Pulmonary artery endothelial cell (primary cell): ENCODE measurements at places on chromosomes 16 and 17.

GRCh38 chr17:352421-353212 is at the start of gene RPH3AL:
Gene RPH3AL, minus strand, starts transcription at chr17:352807. Its CDS starts 25,264 bp downstream, at chr17:327543.
- DNase-seq = no peak

GRCh38 chr17:48910370-48910769 is 2.2 kb downstream of the UBE2Z start:
- DNase-seq = no peak

DNA sequence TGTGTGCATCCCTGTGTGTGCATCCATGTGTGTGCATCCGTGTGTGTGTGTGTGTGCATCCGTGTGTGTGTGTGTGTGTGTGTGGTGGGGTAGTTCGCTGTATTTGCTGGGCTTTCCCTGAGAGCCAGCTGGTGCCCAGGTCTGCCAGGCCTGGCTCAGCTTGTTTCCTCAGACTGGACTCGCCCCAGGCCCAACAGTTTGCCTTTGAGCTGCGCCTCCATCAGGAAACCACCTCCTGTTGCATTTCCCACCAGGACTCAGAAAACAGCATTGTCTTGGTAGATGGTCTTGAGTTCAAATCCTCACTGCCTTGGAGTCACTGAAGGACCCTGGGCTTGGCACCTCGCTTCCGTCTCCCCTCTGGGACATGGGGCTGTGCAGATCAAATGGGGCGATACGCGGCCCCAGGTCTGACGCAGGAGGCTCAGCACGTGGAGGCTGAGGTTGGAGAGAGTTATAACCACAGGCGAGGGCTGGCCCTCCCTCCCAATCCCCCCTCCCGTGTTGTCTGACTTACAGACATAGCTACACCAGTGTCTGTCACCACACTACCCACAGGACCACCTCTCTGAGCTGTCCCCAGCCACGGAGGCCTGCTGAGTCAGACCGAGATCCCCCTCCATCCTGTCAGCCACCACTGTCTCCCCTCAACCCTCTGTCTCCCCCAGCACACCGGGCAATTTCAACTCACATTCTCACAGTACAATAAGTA is 4.7 kb downstream of the ITGAE start:
- no peak for DNase-seq

- no peak for DNase-seq
Measured at GRCh38 chr17:55484575-55484974, 26.7 kb downstream of the SMIM36 start.

- DNase-seq = no peak
Measured at GRCh38 chr16:66849021-66849420, 4.8 kb downstream of the CA7 start.

GRCh38 chr16:50838165-50838564 is 96.3 kb downstream of the CYLD start:
- no peak for DNase-seq

GRCh38 chr17:8747742-8748141 is 3.1 kb upstream of the CCDC42 start:
- no peak for DNase-seq

- no peak for DNase-seq
Measured at GRCh38 chr16:48384520-48385252, 527 bp downstream of the SIAH1 start.

GRCh38 chr17:60606036-60606435 is 6.0 kb downstream of the PPM1D start:
- no peak for DNase-seq

GRCh38 chr17:80397034-80397387 is 18.0 kb upstream of the ENDOV start:
- DNase-seq = no peak

GRCh38 chr16:23827057-23827456 is 8.7 kb upstream of the PRKCB start:
- no peak for DNase-seq

DNA sequence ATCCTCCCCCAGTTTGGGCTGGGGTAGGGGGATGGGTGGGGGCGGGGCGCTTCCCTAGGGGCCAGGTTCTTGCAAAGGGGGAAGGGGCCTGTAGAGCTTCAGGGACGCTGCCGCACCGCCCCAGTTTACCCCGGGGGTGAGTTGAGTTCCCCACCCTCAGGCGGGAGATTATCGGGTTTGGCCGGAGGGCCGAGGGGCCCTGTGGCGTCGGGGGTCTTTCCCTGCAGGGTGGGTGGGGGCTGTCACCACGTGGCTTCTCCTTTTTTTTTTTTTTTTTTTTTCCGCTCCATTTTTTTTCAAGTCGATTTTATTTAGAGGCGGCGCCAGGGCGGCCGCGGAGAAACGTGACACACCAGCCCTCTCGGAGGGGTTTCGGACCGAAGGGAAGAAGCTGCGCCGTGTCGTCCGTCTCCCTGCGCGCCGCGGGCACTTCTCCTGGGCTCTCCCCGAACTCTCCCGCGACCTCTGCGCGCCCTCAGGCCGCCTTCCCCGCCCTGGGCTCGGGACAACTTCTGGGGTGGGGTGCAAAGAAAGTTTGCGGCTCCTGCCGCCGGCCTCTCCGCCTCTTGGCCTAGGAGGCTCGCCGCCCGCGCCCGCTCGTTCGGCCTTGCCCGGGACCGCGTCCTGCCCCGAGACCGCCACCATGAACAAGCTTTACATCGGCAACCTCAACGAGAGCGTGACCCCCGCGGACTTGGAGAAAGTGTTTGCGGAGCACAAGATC is at the start of gene IGF2BP1:
TSS of gene IGF2BP1 (plus strand) at position 283 of the 724 bp plus-strand sequence. CDS start at position 644, 361 bp downstream.
- DNase-seq = no peak

- no peak for DNase-seq
Measured at GRCh38 chr17:43572368-43572980, 26.3 kb upstream of the ETV4 start.

DNA sequence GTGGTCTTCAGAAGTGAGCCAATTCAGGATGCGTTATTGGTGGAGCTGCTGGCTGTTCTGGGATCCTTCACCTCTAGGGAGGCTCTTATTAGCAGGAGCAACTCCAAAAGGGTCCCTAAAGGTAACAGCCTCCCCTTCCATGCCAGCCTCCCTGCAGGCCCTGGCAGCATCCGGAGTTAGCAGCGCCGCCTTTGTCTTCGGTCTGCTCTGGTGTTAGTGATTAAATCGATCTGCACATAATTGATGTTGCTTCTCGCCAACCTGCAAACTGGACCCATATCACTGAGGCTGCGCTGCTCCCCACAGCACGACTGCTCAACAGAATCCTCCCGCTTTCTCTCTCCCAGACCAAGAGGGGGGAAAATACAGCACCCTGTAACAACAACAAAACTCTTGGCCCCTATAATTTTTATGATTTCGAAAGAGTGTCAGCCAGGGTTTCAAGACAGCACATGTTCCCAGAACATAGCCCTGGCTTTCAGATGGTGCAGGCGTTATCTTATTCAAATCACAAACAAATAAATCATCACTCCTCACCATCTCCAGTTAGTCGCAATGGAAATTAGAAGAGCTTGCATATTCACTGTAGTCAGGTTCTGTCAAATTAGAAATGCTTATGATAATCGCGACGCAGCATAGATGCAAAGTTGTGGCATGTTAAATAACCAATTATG is 76.0 kb downstream of the IRX3 start:
- no peak for DNase-seq

GRCh38 chr17:34076743-34077631 is 178.1 kb upstream of the CCL2 start:
- no peak for DNase-seq

- no peak for DNase-seq
Measured at GRCh38 chr17:38958756-38959155, 8.4 kb downstream of the FBXO47 start.

DNA sequence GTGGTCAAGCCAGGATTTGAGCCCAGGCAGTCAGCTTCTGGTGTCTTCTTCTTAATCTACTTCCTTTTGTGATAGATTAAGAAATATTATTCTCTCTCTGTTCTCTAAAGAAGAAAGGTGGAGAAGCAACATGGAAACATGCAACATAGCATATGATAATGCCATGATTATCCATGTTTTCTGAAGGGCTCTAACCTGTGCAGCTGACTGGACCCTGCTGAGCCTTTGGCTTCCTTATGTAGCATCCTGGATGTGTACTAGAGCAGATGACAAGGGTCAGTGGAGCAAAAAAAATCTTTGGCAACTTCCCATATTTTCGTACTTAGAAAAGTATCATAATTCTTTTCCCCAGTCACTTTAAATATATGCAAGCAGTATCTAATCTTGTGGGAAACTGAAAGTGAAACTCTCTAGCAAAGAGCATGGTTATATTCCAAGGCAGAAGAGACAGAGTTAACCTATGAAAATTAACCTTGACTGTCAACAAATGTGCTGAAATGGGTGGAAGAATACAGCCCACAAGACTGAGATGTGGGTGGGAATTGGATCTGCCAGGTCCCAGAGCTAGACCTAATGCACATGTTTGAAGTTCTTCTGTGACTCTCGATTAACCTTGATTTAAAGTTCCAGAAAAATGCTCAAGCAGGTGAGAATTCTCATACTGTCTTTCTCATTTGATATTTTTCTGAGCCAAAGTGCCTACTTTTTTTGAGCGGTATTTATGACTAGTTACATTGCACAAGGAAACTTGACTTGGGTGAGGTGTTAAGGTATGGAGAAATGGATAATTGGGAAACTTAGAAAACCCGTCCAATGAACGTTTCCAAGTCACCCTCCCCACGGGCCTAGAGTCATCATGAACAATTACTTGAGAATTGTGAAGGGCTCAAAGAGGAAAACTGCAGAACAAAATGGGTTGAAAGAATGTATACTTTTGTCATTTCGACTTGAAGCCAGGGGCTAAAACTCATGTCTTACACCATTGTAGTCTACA is 248.6 kb downstream of the FTO start:
- DNase-seq = no peak

DNA sequence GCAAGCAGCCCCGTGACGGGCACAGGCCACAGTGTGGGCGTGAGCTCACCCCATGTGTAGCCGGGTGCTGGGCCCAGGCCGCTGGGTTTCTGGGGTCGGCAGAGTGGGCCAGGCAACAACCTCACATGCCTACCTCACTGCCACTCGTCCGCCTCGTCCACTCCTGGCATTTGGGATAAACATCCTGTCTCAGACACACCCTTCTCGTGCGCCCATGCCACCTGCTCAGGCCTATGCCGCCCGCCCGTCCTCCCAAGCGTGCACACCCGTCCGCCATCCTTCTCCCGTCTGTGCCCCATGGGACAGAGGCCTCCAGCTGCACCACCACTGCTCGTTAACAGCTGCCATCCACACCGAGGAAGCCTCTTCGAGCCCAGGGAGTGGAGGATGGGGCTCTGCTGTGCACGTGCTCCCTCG is 64.3 kb downstream of the KLHDC4 start:
- no peak for DNase-seq

- DNase-seq = no peak
Measured at GRCh38 chr16:10655415-10655977, 39.2 kb downstream of the TEKT5 start.

- DNase-seq = no peak
Measured at GRCh38 chr16:50323335-50324011, 45.3 kb downstream of the BRD7 start.

GRCh38 chr16:20300312-20301097 is 26.8 kb downstream of the GP2 start:
- DNase-seq = no peak

GRCh38 chr17:3024346-3024745 is 39.1 kb downstream of the OR1D5 start:
- DNase-seq = no peak

- no peak for DNase-seq
Measured at GRCh38 chr17:32985050-32985756, 6.4 kb upstream of the SPACA3 start.

DNA sequence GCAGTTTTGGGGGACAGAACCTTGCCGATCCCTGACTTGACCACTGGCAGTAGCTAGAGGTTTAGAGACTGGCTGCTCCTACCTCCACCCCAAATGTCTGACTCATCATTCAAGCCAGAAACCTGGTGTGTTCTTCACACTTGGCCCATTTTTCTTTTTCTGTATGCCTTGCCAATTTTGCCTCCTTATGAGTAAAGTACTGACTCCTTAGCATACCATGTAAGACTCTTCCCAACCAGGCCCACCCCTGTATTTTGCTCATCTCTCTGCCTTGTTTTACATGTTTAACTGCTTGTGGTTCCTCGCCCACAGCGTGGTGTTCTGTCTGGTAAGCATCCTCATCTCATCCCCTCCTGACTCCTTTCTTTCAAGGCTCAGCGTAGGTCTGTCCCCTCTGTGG is 37.9 kb downstream of the NUP88 start:
- no peak for DNase-seq

DNA sequence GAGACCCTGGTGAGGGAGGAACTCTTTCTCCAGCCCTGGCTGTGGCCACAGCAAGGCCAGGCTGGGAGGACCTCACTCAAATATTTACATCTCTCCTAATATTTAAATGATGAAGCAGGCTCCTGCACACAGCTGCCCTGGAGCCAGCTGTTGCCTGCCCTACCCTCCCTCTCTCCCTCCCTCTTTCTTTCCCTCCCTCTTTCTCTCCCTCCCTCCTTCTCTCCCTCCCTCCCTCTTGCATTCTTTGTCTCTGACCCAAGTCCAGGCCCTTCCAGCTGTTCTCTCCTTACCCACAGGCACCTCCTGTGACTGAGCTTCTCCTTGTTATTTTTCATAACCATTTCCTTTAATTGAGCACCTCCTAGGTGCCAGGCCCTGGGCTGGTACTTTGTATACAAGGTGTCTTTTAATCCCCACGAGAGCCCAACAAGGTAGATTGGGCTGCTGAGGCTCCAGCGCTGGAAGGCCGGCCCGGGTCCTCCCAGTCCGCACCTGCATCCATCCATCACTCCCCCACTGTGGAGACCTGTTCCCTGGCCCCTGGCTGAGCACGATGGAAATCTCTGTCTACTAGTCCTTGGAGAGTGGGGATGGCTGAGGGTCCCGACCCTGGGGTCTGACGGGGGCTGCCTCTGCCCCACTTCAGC is 242.3 kb downstream of the SEC14L1 start:
- no peak for DNase-seq

DNA sequence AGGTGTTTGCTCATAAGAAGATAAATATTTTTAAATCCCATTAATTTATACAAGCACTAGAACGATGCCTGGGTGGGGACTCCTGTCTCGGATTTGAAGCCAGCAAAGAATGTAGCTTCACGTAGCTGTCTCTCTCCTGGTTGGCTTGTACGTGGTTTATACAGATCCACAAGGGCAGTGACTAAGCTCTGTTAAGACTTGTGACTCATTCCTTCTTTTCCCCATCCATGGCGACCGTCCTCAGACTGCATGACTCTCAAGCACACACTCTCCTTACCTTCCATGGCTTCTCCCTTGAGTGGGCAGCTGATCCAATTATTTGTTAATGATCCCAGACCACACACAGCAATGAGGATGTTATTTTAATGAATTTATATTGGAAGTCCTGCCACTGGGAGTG is 679.7 kb upstream of the SOX9 start:
- DNase-seq = no peak

GRCh38 chr17:19867079-19867328 is 732 bp downstream of the ULK2 start:
- DNase-seq = no peak
